NCI-H1694 (cell line): ENCODE measurements at places on chromosomes 7 and 10.

GRCh38 chr7:151662251-151662826 is 142.6 kb upstream of the RHEB start:
- DNase-seq: no peak

- peak; percentile 76 for DNase-seq
These were observed 186.1 kb upstream of the KAT6B start for GRCh38 chr10:74640134-74640921.

GRCh38 chr10:8063128-8063908 is 8.8 kb downstream of the GATA3 start:
- no peak for DNase-seq

- DNase-seq: no peak
These were observed 41.0 kb upstream of the MRPS16 start for GRCh38 chr10:73293461-73293860.

DNA sequence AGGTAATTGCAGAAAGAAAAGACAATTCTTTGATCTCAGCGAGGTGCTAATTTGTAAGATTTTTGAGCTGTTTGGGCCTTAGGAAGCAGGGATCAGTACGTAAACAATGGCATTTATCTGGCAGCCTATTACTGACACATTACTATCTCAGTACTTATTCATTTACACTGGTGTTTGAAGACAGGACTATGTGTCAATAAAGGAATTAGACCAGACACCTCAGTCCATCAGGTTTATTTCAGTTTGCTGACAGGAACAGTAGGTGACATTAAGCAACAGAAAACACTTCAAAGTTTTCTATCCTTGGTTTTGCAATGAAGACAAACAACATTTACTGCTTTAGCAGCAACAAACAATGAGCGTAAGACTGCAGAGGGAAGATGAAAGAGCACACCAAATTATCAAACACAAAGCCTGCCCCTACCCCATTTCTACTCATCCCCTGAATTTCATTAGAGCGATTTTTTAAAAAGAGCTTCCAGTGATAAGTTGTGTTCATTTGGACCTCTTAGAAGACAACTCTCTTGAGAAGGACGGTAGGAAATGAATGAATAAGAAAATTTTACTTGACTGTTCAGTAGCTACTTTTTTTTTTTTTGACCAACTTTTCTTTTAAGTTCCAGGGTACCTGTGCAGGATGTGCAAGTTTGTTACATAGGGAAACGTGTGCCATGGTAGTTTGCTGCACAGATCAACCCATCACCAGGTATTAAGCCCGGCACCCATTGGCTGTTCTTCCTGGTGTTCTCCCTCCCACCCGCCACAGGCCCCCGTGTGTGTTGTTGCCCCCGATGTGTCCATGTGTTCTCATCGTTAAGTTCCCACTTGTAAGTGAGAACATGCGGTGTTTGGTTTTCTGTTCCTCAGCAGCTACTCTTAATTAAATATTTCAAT is 138.8 kb downstream of the DKK1 start:
- no peak for DNase-seq
